ENCODE measurements at places on chromosomes 6 and 20.

GRCh38 chr20:45890077-45890984, 677 bp downstream of the NEURL2 start:
- peak; percentile 63 for DNase-seq

DNA sequence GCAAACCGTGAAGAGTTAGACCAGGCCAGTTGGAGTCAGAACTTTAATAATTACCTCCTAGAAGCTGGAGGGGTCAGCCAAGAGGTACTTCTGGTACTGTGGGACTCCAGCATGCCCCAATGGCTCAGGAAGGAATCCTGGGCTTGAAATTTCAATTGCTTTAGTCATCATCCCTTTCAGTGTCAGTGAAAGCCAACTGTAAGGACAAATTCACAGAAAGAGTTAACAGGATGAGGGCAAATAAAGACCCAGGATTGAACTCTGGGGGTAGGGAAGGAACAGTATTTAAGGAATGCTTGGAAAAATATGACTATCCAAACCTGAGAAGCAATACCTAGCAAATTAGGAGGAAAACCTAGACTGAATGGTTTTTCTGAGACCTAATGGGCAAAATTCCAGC, 735.1 kb upstream of the MARCKS start:
- no peak for DNase-seq

- no peak for DNase-seq
These were observed 53.0 kb downstream of the MOXD1 start for GRCh38 chr6:132348231-132348630.

GRCh38 chr20:14932040-14932439, 594.6 kb upstream of the FLRT3 start:
- no peak for DNase-seq

DNA sequence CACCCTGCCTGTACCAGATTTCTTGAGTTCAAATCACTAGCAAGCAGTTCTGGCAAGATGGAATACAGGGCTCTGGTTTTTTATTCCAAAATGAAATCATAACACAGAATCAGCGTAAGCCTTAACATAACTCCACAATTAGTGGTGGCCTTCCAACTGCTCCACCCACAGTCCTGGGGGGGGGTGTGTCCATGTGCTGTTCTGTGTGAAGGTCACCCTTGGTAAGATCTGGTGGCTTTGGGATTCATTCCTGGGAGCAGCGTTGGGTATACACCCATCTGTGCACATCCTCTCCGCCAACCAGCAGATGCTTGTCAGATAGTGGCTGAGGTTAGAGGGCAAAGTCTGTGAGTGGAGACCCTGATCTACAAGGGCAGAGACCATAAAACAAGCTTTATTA, 49.9 kb upstream of the CD83 start:
- no peak for DNase-seq

GRCh38 chr20:14997791-14998190, 660.4 kb upstream of the FLRT3 start:
- DNase-seq = no peak

DNA sequence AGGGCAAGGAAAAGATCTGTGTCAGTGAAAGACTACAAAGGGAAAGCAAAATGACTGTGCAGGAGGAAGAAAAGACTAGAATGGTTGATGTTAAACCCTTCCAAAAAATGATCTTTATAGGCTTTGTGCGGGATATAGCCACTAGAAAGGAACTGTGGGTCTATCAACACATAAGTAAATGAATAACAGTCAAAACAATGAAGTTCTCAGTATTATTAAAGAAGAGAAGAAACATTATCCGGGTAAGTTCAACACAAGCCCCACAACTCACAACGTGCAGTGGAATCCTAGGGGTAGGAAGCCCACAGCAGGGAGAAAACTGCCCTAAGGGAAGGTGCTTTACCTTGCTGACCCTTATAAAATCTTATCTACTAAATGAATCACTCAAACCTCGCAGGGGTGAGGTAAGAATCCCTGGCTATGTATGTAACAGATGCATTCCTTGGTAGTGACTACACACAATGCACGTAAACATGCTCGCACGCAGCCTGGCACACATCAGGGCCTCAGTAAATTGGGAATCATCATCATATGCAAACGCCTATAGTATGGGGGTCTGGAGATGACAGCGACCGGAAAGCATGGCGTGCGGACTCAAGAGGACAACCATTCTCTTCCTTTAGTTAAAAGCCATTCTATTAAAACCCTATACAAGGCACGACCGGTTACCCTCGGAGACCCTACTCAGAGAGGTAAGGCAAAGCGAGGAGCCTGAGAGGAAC, 11.3 kb downstream of the TFAP2A start:
- DNase-seq = no peak

- DNase-seq = no peak
These were observed 455.1 kb downstream of the CDC5L start for GRCh38 chr6:44842616-44843015.

DNA sequence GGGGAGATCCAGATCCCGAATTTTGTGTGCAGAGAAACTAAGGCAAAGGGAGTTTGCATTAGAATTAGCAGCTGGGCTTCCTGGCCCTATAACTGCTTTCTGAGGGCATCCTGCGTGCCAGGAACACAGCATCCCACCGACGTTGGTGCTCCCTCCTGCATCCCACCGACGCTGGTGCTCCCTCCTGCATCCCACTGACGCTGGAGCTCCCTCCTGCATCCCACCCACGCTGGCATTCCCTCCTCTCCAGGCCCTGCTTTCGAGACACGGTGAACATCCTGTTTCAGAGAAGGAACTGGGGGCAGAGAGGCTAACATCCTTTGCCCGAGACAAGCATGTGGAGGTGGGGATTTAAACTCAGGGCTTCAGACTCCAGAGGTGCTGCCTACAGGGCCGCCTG, 44.4 kb downstream of the DACT2 start:
- DNase-seq = no peak

GRCh38 chr20:13995086-13995665, at the start of gene MACROD2:
Gene MACROD2, plus strand, starts transcription at chr20:13995516.
- peak; percentile 34 for DNase-seq

GRCh38 chr6:15520626-15521203, 142.1 kb downstream of the DTNBP1 start:
- no peak for DNase-seq
